ENCODE measurements at places on chromosomes 3 and 15. TPM values are rescaled to one million over a fixed set of nuclear protein-coding genes. Genes with fewer than 3 reads are reported as not detected.

MB21D2 gene
- total RNA-seq, result 46.4 TPM

SLC12A1 gene
- not detected for total RNA-seq

GRK7 gene
- total RNA-seq, result not detected

THUMPD3 gene
- 60.5 TPM for total RNA-seq

CCR8 gene
- not detected for total RNA-seq

LDHAL6B gene
- total RNA-seq, result not detected

DAZL gene
- not detected for total RNA-seq

HRG gene
- not detected for total RNA-seq

GP5 gene
- under 0.01 TPM for total RNA-seq

SLC22A13 gene
- total RNA-seq, result under 0.01 TPM

GATA2 gene
- total RNA-seq, result 2.2 TPM

NOX5 gene
- total RNA-seq, result not detected

KNG1 gene
- not detected for total RNA-seq

CPA3 gene
- not detected for total RNA-seq

CCRL2 gene
- 0.28 TPM for total RNA-seq

ATP10A gene
- total RNA-seq, result 12.8 TPM

GOLGA6L7 gene
- total RNA-seq, result not detected

SUMF1 gene
- 25.0 TPM for total RNA-seq

MNS1 gene
- 0.36 TPM for total RNA-seq

IL5RA gene
- not detected for total RNA-seq

GRAMD1C gene
- total RNA-seq, result 5.0 TPM

HYAL3 gene
- total RNA-seq, result 2.2 TPM

ACVR2B gene
- total RNA-seq, result 1.3 TPM

ANKRD34C gene
- not detected for total RNA-seq
